ENCODE measurements at places on chromosomes 5 and 9. TPM values are rescaled to one million over a fixed set of nuclear protein-coding genes. Genes with fewer than 3 reads are reported as not detected.

Gene DMGDH
- 3.0 TPM for total RNA-seq

Gene IFNA7
- total RNA-seq = not detected

Gene FOXD4L3
- not detected for total RNA-seq

Gene CCDC171
- 1.4 TPM for total RNA-seq

GRCh38 chr9:35826071-35826701 is 2.3 kb downstream of the FAM221B start:
- peak; percentile 40 for DNase-seq

DNA sequence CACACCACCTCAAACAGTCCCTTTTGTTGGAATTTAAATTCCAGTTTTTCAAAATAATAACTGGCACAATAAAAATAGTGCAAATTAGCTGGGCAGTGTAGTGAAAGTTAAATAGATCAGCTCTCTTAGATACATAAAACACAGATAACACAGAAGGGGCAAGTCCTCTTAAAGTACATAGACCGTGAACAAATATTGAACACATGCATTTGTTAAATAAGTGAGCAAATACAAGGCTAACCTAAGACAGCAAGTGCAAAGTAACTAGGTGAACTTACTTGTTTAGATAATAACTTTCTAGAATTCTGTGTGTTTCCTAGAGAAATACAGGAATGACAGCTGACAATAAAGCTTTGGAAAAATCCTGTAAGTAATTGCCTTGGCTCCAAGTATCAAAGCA is 280.1 kb downstream of the DOCK8 start:
- DNase-seq = no peak

- peak; percentile 51 for DNase-seq
These were observed 626 bp upstream of the FST start for GRCh38 chr5:53479590-53480415.

- DNase-seq = peak; percentile 99
These were observed 7.4 kb downstream of the SH2D3C start for GRCh38 chr9:127770905-127771569.

Measured in left cardiac atrium (tissue), 4 donors.